Activated T-helper 17 cell treated with anti-CD3 and anti-CD28 coated beads, Interleukin-2, amount 50 U/mL, for 72 hours (primary cell): ENCODE measurements at places on chromosomes 2 and 18. TPM values are rescaled to one million over a fixed set of nuclear protein-coding genes. Genes with fewer than 3 reads are reported as not detected.

GRCh38 chr2:235763816-235764215 lies 270.0 kb downstream of the AGAP1 start:
- no peak for ATAC-seq

GRCh38 chr2:235893129-235893698 lies 275.0 kb downstream of the GBX2 start:
- no peak for ATAC-seq

- no peak for ATAC-seq
These were observed 565.5 kb upstream of the CHAC2 start for GRCh38 chr2:53202063-53202462.

DNA sequence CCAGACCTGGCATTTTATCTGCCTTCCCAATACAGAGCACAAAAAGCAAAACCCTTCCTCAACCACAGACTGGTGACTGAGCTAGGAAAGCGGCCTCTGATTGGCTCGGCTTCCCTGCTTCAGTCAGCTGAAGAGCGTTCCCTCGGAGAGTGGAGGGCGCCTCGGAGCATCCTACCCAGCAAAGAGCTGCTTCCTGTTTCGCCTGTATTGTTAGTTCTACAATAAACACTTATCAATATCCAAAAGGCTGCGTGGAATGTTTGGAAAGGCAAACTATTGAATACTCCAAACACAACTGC lies 125.0 kb downstream of the CACNB4 start:
- no peak for ATAC-seq

- ATAC-seq = no peak
These were observed 369.0 kb downstream of the EPHA4 start for GRCh38 chr2:221203125-221203524.

DNA sequence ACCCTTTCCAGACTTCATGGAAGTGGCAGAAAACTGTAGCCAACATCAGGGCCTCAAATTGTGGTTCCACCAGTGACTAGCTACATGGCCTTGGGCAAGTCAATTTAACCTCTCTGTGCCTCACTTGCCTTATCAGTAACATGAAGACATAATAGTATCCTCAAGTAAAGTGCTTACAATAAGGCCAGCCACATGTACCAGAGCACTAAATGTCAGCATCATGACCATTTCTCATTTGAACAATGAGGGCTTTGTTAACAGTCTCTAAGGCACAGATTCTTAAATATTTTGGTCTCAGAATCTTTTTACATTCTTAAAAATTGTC lies 5.8 kb upstream of the KCMF1 start:
- ATAC-seq = no peak

GRCh38 chr18:46152436-46152807 lies 48.2 kb downstream of the HAUS1 start:
- no peak for ATAC-seq

GRCh38 chr18:43275546-43275945 lies 1.7 kb downstream of the SYT4 start:
- ATAC-seq = no peak

ZNF519 gene
- total RNA-seq = 18.4 TPM

CCDC74B gene
- total RNA-seq = 4.4 TPM

LDLRAD4 gene
- total RNA-seq = 52.0 TPM

KCTD1 gene
- total RNA-seq = 3.2 TPM

HOXD12 gene
- total RNA-seq = not detected

GPR75 gene
- 3.2 TPM for total RNA-seq

UCN gene
- total RNA-seq = 1.7 TPM

LIPT1 gene
- 5.5 TPM for total RNA-seq
